ENCODE measurements at places on chromosomes 7 and 10.

- no peak for DNase-seq
Observed at GRCh38 chr10:120483651-120484301, 26.7 kb downstream of the PLPP4 start.

GRCh38 chr7:6226194-6226799 lies 46.1 kb downstream of the CYTH3 start:
- DNase-seq, result peak; percentile 86

GRCh38 chr10:16992611-16993119 lies 136.9 kb downstream of the CUBN start:
- DNase-seq, result peak; percentile 57

GRCh38 chr7:4043988-4044387 lies 638.1 kb upstream of the FOXK1 start:
- DNase-seq, result no peak

GRCh38 chr10:94194256-94194655 lies 168.5 kb downstream of the NOC3L start:
- no peak for DNase-seq

DNA sequence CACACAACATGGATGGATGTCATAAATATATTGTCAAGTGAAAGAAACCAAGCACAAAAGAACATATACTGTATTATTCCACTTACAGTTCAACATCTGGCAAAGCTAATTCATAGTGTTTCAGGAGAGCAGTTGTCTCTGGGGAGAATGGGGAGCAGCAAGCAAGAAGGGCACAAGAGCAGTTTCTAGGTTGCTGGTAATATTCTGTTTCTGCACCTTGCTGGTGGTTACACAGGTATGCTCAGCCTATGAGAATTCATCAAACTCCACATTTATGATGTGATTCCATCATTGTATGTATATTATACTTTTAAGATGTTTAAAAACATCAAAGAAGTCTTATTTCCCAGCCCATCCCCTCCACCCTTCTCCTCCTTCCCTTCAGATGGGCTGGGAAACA lies 18.1 kb upstream of the PALS2 start:
- DNase-seq, result peak; percentile 17

- no peak for DNase-seq
Observed at GRCh38 chr7:108014747-108015682, 12.1 kb upstream of the LAMB1 start.

All from muscle of leg (tissue), 16 donors.